ENCODE measurements at places on chromosomes 11 and 22.

DNA sequence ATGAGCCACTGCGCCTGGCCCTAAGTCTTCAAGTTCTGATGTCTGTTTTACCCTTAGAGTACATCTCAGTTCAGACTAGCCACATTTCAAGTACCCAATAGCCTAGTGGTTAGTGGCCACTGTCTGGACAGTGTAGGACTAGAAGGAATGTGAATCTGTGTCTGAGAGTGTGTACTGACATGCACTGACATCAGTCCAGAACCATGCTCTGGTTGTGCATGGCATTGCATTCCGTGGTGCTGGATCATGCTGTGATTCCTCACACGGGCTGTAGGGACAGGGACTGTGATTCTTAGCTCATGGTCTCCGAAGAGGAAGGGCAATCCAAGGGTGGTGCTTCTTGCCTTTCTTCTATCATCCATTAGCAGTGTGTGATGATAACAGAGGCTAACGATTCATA lies 41.1 kb downstream of the AMOTL1 start:
- no peak for DNase-seq

DNA sequence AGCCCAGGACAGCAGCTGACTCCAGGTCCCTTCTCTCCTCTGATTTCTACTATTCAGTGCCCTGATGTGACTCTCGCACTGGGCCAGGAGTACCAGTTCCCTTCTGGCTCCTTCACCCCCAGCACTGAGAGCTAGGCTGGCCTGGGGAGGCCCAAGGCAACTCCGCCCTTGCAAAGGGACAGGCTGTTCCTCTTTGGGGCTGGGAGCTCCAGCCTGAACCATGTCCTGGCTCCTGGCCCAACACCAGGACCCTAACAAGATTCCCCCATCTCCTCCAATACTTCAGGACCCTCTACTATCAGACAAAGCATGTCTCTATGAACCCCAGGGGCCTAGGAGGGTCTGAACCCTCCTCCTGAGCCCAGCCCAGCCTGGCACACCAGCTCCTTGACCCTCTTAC lies 12.5 kb downstream of the CREB3L1 start:
- no peak for DNase-seq

GRCh38 chr11:65501472-65502273 lies 2.8 kb downstream of the MALAT1 start:
- DNase-seq, result no peak

DNA sequence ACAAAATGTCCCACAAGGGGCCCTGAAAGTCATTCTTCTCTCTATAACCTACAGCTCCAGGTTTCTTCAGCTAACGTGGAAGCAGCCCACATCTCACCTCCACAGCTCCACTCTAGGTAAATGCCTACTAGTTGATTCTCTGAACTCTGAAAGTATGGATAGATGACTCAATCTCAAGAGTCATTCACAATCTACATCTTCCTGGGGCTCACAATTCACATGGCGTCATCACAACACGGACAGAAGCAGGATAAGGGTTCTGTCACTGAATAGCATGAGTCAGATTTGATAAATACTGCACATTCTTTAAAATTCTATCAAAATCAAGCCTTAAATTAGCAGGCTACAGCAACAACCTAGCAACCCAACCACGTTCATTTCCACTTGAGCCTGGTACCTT lies 96.3 kb downstream of the PLEKHA7 start:
- DNase-seq, result no peak

GRCh38 chr11:119108857-119109221 lies 1.7 kb downstream of the C2CD2L start:
- DNase-seq, result no peak

- no peak for DNase-seq
Measured at GRCh38 chr11:78857688-78858087, 283.0 kb upstream of the NARS2 start.

DNA sequence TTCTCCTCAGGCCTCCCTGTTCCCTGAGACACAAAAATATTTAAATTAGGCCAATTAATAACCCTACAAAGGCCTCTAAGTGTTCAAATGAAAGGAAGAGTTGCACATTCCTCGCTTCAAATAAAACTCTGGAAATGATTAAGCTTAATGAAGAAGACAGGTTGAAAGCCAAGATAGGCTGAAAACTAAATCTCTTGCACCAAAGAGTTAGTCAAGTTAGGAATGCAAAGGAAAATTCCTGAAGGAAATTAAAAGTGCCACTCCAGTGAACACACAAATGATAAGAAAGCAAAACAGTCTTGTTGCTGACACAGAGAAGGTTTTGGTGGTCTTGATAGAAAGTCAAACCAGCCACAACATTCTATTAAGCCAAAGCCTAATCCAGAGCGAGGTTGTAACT lies 574.4 kb downstream of the OPCML start:
- DNase-seq, result no peak

- no peak for DNase-seq
Measured at GRCh38 chr11:1397862-1398527, 8.3 kb downstream of the BRSK2 start.

DNA sequence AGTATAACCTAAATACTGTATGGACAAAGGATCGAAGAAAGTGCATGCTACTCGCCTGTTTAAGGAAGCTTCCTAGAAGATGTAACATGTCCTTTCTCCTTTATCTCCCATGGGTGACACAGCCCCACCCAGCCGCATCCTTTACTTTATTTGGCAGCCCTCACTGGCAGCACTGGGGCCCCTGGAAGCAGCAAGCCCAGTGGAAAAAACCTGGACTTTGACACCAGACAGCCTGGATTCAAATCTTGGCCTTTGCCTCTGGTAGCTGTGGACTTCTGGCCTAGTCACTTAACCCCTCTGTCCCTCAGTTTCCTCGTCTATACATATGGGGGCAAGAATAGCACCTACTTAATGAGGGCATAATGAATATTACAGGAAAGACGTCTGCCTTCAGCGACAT lies 67.1 kb downstream of the MYEOV start:
- no peak for DNase-seq

GRCh38 chr11:34855754-34856095 lies 60.5 kb downstream of the APIP start:
- no peak for DNase-seq

GRCh38 chr22:48394787-48395186 lies 1432.9 kb downstream of the BRD1 start:
- DNase-seq, result no peak

DNA sequence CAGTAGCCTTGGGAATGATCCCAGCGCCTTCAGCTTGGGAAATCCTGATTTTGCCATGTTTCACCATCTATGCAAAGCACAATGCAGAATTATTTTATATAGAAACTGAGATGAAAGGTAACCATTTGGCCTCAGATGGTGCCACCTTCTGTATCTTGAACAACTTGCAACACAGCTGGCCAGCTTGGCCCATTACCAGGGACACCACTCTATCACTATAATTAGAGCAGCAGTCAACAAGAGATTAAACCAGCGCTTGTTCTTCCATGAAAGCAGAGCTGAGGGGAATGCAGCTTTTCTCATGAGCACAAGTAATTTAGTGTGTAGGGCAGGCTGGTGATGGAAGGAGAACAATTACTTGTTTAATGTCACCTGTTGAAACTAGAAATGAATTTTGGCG lies 6.7 kb upstream of the ZDHHC13 start:
- no peak for DNase-seq

- DNase-seq, result no peak
Measured at GRCh38 chr22:22878211-22878570, 9.4 kb upstream of the IGLL5 start.

- DNase-seq, result no peak
Measured at GRCh38 chr22:38249803-38250642, 22.8 kb downstream of the TMEM184B start.

DNA sequence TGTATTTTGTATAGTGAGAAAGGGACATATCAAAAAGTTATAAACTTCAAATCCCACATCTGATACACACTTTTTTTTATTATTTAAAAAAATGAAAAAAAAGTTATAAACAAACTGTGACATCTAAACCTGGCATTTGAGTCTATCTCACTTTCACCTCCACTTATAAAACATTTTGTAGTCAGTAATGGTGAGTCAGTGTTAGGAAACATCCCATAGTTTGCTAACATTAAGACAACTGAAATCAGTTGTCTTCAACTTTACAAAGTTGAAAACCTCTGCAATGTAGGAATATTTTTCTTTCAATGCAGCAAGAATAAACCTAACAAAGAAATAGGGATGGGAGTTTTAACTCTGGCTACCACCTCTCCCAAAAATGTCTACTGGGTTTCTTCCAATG lies 47.7 kb downstream of the SLC35F2 start:
- DNase-seq, result no peak

- DNase-seq, result no peak
Measured at GRCh38 chr11:69536406-69536805, 54.9 kb downstream of the LINC01488 start.

DNA sequence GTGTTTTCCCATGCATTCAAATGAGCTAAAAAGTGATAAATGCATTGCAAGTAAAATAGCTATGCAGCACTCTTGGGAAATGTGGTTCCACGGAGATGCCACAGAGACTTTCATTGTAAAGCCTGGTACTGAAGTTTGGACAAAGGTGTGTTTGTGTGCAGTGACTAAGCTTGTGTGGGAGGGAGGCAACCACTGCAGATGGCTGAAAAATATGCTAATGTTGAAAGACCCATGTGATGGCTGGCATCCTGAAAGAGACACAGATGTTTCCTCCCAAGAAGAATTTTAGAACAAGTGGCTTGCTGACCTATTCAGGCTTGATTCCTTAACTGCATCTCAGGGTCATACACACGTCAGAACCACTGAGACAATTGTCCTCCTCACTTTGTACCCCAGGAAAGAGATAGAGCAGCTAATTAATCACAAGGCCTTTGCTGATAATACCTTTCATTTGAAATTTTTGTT lies 73.8 kb downstream of the FAM76B start:
- DNase-seq, result peak; percentile 27

- no peak for DNase-seq
Measured at GRCh38 chr11:11075515-11076171, 217.8 kb upstream of the ZBED5 start.

GRCh38 chr11:66510990-66511339 lies 530 bp downstream of the BBS1 start:
- DNase-seq, result no peak
